ENCODE measurements at places on chromosomes 2 and 18.

DNA sequence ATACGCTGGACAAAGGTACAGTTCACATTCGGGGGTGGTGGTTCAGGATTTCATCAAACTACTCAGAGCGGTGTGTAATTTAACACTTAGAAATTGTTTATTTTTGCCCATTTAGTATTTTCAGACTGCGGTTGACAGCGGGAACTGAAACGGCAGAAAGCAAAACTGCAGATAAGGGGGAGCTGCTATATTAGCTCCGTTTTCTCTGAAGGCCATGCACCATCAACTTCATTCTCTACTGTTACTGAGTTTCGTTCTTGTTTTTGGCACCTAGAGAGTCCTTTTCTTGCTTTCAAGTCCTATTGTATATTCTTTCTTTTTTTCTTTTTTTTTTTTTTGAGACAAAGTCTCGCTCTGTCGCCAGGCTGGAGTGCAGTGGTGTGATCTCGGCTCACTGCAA lies 121.5 kb upstream of the SP3 start:
- DNase-seq, result no peak

DNA sequence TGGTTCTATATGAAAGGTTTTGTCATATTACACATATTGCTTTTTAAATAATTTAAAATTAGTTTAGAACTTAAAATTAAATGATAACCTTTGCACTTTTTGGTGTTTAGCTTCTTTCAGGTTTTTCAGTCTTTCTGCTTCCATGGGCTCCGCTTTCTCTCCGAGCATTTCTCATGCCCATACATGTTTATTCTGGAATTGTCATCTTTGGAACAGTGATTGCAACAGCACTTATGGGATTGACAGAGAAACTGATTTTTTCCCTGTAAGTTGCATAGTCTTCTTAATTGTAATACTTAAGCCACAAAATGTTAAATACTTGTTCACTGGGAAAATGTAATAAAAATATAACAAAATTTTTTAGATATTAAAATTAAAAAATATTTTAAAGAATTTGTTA lies 31.0 kb downstream of the CYBRD1 start:
- no peak for DNase-seq

- no peak for DNase-seq
Measured at GRCh38 chr2:119486886-119487285, 37.4 kb downstream of the SCTR start.

- DNase-seq, result no peak
Measured at GRCh38 chr18:6249170-6249569, 165.5 kb downstream of the L3MBTL4 start.

GRCh38 chr18:29191263-29191662 lies 1014.3 kb upstream of the CDH2 start:
- no peak for DNase-seq

DNA sequence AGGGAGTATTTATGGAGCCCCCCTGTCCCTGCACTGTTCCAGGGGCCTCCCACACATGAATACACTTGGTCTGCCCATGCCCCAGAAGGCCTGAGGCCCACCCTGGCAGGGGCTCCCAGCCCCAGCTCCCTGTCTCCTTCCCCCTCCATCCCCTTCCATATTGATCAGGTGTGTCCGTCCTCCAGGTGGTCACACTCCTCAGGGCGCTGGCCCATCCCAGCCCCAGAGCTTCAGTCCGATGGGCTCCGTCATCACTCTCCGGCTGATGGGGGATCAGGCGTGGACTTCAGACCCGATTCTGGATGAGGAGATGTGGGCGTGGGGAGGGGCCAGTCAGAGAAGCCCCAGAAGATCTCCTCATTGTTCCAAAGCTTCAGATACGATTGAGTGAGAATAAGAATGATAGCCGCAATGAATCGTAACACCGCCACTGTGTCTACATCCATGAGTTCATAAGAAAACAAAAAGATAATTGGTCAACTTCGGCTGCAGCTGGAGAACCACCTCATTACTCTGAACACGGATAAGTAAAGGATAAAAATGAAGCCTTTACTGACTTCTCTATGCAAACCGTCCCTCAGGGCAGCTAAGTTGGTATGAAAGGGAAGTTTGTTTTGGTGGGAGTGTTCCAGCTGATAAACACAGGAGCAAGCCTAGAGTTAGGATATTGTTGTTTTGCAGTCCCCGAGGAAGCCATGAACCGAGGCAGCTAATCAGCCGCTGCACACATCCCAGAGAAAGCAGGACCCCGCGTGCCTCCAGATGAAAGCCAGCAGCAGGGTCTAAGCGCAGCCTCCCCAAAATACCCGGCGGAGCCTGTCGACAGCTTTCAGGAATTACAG lies 279.5 kb downstream of the NDUFA10 start:
- DNase-seq, result no peak

GRCh38 chr18:45787346-45787745 lies 38.1 kb upstream of the SIGLEC15 start:
- DNase-seq, result no peak

GRCh38 chr2:204331988-204332387 lies 213.3 kb upstream of the PARD3B start:
- no peak for DNase-seq

DNA sequence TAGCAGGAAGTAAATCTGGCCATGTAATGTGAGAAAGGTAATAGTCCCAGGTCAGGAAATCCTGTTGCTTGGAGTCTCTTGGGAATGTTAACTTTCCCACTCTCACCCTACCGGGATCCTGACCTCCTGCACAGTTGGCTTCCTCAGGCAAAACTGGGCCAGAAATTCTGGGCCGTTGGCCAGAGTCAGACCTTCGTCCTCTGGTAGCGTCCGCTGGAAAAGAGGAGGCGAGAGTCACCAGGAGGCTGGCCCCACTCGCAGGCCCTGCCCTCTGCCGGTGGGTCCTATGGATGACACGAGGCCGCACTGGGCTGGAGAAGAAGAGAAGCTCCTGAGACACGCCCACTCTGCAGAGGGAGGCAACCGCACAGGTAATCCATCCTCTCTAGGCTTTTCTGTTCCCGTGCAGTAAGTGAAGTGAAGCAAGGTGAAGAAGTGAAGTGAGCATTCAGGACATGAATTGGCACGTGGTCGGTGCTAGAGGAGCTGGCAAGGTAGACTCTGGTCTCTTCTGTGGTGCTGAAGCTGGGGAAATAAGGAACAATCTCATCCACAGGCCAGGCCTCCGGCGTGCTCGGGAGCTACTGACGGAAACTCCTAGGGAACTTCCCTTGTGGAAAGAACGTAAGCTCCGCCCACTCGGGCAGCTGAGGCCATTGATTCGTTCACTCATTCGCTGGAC lies 182.7 kb upstream of the GLI2 start:
- DNase-seq, result no peak

DNA sequence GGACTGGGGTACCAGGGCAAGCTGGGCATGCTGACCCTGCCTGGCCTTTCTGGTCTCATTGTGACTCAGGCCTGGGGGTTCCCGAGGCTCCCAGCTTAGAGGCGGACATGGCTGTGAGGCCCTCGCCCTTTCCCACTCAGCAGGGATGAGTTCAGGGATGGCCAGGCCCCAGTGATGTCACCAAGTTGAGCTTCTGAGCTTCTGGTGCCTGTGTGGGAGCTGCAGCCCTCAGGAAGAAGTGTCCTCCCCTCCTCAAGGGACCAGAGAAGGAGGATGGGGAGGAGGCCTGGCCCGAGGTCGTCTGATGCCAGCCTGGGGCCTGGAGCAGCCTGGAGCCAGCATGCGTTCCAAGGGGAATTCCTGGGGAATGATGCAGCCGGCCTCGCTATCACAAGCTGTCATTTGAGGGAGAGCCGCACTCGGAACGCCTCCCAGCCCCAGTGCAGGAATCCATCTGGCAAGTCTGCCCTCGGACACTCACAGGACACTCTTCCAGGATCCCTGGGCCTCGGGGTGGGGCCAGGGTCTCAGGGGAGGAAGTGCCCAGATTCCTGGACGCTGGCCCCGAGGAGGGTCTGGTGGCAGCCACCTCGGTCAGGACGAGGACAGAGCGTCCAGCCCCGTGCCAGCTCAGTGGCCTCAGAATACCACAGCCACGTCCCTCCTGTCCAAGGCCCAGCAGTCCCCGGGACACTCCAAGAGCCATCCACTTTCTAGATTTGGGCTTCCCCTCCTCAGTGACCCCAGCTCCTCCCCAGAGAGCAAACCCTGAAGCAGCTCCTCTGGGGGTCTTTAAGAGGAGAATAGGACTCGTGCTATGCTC lies 61.2 kb upstream of the GPC1 start:
- DNase-seq, result no peak

- DNase-seq, result no peak
Measured at GRCh38 chr18:34320267-34320666, 95.6 kb upstream of the NOL4 start.

GRCh38 chr2:179843541-179843940 lies 17.9 kb downstream of the ZNF385B start:
- DNase-seq, result no peak

DNA sequence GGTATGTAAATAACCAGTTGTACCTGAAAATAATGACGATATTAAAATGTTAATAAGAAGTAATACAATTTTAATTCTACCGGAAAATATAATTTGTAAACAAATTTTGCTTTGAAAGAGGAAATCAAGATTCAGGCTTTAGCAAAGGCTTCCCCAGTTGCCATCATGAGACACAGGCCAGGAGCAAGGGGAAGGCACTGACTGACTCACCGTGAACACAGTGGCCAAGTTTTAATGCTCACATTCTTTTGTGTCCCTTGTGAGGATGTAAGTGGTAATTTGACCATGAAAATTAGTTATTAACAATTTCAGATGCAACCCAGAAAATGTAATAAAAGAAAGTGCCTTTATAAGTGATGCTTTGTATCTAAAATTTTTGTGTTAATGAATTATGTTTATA lies 164.1 kb downstream of the GREB1L start:
- no peak for DNase-seq

GRCh38 chr18:45165176-45165713 lies 450.0 kb upstream of the SLC14A2 start:
- no peak for DNase-seq

GRCh38 chr2:145411493-145411892 lies 891.6 kb upstream of the ZEB2 start:
- no peak for DNase-seq

GRCh38 chr2:68230241-68231060 lies 21.9 kb downstream of the PPP3R1 start:
- DNase-seq, result no peak

- no peak for DNase-seq
Measured at GRCh38 chr2:151361674-151362370, 4.4 kb downstream of the TNFAIP6 start.

GRCh38 chr2:229095472-229095871 lies 175.6 kb downstream of the PID1 start:
- DNase-seq, result no peak

DNA sequence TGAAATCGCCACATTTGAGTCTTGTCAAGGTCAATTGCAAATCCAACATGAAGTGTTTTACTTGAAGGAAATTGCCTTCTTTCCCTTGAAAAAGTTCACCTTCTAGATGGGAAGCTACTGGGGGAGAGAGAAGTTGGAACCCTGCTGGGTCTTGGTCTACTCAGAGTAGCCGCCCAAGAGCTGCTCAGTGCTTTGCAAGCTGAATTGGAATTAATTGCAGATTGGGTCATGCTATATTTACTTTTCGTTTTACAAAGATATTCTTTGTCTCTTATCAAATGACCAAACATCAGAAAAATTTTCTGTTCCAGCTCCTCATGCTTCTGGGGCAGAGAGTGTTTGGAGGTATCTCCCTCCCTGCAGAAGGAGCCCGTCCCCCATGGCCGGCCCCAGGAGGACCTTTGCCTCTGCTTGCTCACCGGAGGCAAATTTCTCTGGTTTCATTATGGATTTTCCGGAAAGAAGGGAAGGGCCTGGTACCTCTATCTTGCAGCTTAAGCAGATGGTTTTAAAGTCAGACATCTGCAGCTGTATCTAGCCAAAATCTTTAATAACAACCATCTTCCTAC lies 289.7 kb downstream of the MYT1L start:
- DNase-seq, result no peak

DNA sequence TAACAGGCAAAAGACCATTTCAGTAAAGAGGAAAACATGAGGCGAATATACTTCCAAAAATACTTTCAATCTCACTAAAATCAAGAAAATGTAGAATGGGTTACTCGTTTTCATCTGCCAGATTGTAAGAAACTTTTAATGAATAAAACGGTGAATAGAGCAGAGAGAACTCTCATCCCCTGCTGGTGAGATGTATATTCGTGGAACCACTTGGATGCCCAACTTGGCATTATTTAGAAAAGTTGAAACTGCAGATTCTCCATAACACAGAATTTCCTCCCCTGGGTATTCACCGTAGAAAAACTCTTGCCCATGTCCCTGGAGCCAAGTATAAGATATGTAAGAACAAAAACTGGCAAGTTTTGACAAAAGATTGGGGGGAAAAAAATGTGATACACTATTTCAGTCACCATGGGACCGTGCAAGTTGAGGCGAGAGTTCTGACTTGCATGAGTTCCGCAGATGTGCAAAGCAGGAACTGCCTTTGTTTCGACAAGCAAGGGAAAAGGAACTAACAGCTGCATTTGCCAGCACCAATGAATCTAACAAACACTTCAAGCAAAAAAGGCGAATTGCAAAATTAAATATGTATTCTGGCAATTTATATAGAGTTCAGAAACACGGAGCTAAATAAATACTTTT lies 14.8 kb downstream of the TIMM21 start:
- no peak for DNase-seq

GRCh38 chr18:66895631-66896030 lies 291.7 kb upstream of the CDH19 start:
- no peak for DNase-seq
